Mucosa of descending colon (tissue), 3 donors: ENCODE measurements at places on chromosomes 7 and 10.

DNA sequence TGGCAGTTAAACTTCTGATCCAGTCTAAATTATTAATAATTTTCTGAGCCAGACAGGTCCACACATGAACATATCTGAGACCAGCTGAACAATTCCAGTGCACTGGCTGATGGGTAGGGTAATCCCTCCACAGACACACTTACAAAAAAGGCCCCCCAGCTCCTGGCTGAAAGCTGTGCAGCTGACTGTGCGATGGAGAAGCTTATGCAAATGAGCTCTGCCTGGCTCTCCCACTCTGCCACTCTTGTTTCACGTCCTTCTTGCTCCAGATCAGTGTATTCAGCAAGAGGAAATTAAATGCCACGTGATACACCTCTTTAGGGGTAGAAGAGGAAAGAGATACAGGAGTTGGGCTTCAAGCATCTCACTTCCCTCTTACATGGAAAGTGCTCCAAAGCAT lies 76.4 kb upstream of the FEZF1 start:
- no peak for DNase-seq

GRCh38 chr7:84043661-84044191 lies 150.9 kb downstream of the SEMA3A start:
- no peak for DNase-seq

DNA sequence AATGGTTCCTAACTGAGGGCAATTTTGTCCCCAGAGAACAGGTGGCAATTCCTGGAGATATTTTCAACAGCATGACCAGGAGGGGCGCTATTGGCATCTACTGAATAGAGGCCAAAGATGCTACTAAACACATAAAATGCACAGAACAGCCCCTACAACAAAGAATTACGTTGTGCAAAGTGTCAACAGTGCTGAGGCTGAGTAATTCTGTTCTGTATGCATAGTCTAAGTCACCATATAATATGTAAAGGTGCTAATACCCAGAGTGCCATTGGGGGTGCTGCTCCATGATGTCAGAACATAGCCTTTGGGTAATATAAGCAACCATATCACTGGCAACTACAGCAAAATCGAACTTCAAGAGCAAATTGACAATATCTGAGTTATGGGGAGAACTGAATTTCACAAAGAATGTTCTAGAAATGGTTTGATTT lies 213.3 kb upstream of the PHYHIPL start:
- no peak for DNase-seq

- DNase-seq = no peak
Observed at GRCh38 chr7:43004082-43004481, 71.9 kb downstream of the MRPL32 start.

DNA sequence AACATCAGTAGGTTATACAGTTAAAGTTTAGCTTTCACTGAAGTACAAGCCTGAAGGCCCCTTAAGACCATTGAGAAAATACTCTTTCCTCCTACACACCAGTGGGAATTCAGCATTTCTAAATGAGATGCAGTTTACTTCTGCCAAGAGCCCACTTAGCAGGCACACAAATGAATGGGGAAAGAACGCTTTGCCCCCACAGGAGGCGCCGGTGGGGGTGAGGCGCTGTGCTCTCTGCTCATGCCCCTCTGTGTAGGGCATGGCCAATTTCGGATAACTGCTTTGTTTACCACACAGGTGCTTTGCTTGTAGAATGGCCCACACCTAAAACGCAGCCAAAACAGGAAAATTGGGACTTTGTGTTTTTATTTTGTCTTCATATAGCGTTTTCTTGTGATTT lies 15.9 kb upstream of the LAT2 start:
- no peak for DNase-seq

DNA sequence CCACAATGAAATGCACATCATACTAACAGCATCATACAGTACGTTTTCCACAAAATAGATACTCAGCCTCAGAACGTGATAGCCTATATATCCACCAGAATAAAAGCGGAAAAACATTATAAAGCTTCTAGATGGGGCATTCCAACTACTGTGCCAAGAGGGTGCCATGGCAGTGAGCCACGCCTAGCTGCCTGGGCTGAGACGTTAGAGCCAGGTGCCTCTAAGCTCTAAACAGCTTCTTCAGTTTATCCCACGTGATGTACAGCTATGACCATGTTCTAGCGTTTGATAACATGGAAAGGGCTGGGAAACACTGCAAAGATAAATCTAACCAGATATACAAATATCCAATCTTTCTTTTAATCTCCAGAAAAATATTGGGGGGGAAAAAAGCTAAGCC lies 17.8 kb downstream of the USP6NL start:
- peak; percentile 56 for DNase-seq

DNA sequence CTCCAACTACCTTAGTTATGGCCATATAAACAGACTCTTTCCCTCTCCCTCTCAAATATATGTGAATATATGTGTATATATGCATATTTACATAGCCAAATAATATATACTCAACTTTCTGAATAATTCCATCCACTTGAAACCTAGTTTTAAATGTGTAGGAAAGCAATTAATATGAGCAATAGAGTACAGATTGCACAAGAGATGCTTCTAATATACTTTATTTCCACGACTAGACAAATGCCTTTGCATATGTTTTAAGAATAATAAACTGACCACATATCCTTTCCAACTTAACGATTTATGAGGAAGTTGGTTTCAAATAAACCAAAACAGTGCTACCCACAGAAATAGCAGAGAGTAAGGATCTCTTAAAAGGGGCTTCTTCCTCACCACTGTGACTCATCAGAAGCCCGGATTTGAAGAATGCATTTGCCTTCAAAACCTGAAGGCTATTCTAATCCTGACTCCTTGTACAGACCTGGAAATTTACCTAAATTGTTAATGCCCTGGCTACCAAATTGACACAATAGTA lies 266.3 kb downstream of the AHR start:
- DNase-seq = no peak

- no peak for DNase-seq
Observed at GRCh38 chr7:128437426-128438332, 18.0 kb upstream of the HILPDA start.

DNA sequence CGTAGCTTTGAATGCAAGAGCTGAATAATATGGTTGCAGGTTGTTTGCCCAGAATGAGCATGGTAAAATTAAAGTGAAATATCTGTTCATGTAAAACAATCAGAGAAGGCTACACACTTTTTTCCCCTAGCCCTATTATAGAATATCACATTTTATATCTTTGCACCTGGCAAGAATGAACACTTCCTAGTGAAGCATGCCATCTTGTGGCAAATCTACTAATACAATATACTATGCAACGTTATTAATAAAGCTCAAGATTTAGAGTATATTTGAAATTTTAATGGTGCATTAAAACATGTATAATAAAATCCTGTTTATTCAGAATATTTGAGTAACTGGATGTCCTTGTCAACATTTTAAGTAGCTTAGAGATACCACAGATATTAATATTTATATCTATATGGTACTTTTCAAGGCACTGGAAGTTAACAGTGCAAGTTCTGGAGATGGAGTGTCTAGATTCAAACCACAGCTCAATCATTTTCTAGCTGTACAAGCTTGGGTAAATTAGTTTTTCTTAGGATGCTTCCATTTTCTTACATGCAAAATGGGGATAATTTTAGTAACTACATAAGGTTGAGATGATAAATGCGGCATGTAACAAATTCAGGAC lies 643.1 kb upstream of the SEMA3D start:
- DNase-seq = peak; percentile 18

- DNase-seq = no peak
Observed at GRCh38 chr7:107322015-107322414, 147.8 kb upstream of the GPR22 start.

DNA sequence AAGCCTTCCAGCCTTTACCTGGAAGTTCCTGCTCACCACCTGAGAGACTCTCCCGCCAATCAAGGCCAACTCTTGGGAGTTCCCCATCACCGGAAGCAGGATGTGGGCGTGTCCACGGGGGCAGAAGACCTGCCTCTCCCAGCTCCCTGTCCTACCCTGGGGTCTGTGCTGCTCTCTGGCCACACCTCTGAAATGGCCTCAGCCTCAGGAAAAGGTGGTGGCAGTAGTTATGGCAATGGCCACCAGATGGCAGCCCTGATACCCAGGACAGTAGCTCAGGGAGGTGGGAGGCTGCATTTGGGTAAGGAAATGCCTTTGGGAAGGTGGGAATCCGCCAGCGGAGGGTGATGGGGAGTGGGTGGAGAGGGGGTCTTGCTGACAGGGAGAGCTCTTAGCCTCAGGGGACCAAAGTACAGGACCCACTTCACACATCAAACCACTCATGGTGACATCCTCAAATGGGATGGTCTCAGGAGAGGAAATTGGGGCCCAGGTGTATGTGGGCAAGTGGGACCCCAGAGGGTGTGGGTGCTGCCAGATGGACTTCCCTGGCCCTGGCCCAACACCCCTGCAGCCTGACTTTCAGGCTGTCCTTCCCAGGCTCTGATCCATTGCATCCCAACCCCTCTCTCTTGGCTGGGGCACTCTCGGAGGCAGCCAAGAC lies 33.9 kb downstream of the KAZALD1 start:
- peak; percentile 89 for DNase-seq

GRCh38 chr7:106553446-106553836 lies 107.5 kb downstream of the CCDC71L start:
- no peak for DNase-seq

GRCh38 chr7:99669782-99670181 lies 10.0 kb downstream of the CYP3A5 start:
- no peak for DNase-seq

GRCh38 chr10:67923551-67923950 lies 39.1 kb downstream of the SIRT1 start:
- no peak for DNase-seq

- no peak for DNase-seq
Observed at GRCh38 chr7:44650772-44651171, 44.3 kb downstream of the OGDH start.

GRCh38 chr10:118595598-118596425 lies at the start of gene PRLHR:
Gene PRLHR (minus strand): TSS chr10:118595648. CDS start chr10:118595244, 404 bp downstream.
- DNase-seq = no peak

GRCh38 chr7:28986028-28986764 lies 28.1 kb upstream of the TRIL start:
- no peak for DNase-seq

DNA sequence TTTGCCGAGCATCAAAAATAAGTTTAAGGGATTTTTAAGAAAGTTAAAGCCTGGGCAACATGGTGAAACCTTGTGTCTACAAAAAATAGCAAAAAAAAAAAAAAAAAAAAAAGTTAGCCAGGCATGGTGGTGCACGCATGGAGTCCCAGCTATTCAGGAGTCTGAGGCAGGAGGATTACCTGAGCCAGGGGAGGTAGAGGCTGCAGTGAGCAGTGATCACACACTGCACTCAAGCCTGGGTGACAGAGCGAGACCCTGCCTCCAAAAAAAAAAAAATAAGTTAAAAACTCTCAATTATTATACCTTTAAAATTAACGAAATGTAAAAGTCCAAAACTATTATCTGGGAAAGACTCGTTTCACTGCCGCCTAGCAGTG lies 35.0 kb upstream of the DAGLB start:
- no peak for DNase-seq

- peak; percentile 62 for DNase-seq
Observed at GRCh38 chr10:5890452-5890915, 441 bp downstream of the FBH1 start.

GRCh38 chr7:18434171-18434570 lies 61.4 kb upstream of the HDAC9 start:
- no peak for DNase-seq

DNA sequence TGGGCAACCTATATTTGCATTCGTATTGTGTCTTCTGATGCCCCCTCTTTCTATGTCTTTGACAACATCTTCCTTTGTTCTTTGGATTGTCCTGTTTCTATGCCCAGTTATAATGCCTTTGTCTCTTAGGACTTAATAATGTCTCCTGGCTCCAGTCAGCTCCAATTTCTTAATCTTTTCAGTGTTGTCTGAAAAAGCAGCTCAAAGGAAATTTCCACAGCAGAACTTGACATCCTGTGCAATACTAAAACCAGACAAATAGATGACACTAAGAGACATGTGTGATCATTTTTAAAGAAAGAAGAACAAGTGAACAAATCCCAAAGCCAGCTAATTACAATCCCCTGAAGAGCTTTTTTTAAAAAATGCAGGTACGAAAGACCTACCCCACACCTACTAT lies 47.7 kb upstream of the RNF148 start:
- no peak for DNase-seq

DNA sequence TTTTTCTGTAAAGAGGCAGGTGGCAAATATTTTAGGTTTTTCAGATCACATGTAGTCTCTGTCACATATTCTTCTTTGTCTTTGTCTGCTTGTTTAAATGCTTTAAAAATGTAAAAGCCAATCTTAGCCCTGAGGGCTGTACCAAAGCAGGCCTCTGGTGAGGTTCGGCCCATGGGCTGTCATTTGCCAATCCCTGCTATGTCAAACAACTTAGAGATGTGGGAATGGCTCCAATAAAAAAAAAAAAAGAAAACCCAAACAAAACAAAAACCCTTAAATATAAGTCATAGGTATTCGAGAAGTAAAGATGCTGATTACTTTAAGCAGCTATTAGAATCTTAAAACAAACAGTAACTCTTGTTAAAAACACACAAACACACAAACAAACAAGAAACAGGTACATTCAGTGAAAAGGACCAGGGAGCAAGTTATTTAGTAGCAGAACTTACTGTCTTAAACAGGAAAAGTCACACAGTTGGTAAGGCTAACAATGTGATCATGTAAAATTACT lies 61.4 kb upstream of the NAMPT start:
- DNase-seq = no peak

- no peak for DNase-seq
Observed at GRCh38 chr10:33129996-33130386, 172.0 kb upstream of the ITGB1 start.

DNA sequence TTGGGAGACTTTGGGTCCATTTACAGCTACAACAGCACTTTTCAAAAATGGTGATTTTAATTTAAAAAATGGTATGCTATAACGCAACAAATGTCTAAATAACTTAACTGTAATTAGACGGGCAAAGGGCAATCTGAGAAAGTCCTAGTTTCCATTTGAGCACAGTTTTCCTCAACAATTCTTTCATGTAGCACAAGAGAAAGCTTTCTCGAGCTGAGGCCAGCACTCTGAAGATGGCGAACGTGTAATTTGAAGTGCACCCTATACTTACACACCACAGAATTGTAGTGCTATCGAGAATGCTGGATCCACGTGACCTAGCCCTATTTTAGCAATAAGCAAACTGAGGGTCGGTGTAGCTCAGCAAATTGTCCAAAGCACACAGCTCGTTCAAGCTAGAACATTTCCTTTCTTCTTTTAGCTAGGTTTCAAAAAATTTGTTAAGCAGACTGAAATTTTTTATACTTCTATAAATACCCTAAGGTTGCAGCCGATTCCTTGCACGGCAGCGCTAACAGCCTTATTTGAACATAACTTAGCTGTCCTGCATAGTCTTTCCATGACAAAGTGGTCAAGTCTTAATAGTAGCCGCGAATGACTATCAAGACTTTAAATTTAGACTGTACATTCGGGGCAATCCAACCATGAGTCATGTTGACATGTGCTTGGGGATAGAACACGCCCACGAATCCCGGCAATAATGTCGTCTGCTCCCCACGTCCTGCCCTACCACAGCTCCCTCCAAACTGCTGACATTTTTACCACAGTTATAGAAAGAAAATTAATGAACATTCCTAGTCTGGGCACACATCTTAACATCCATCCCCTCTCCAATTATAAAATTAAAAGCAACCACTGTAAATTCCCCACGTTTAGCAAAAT lies 10.0 kb downstream of the KLF6 start:
- no peak for DNase-seq

GRCh38 chr10:53406532-53406931 lies 633.9 kb upstream of the MBL2 start:
- no peak for DNase-seq
